ENCODE measurements at places on chromosomes 16 and 17.

DNA sequence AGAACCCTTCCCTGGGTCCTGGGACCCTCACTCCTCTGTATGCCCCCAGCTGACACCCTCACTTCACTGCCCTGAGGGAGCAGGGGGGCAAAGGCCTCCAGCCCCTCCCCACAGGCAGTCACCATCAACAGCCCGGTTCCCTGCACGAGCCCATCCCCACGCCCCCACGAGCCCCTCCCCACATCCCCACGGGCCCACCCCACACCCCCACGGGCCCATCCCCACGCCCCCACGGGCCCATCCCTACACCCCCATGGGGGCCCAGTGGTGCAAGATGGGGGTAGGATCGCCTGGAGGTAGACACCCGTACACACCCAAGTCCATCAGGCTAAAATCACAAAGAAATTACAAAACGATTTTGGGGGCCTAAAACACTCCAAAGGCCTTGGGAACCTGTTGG, 42.3 kb downstream of the LMF1 start:
- no peak for DNase-seq

DNA sequence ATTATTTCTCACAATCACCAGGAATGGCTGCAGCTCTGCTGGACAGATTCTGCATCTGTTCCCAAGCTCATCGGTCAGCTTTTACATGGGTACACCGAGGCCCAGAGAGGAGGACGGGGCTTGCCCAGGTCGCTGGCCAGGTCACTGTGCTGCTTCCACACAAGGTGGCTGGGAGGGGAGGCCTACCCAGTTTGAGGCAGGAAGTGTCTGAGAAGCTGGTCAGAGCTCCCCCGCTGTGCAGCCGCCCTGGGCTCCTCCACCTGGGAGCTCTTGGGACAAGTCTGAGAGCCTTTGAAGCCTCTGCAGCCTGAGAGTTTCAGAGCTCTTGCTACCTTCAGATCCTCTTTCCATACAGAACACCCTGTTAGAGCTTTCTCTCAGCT, 143.3 kb downstream of the CLEC16A start:
- no peak for DNase-seq

DNA sequence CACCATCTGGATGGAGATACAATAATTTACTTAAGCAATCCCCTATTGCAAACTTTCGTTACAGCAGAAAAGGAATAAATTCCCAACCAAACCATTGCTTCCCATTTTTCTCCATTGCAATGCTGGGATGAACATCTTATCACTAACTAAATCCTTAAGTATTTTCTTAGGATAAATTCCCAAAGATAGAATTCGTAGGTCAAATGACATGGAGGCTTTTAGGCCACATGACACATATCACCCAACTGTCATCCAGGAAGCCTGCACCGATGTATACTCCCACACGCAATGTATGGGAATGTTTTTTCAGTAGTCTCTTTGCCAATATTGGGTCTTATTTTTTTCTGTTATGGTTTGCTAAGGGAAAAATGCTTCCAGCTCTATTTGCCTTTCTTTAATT, 1.6 kb upstream of the TLCD2 start:
- no peak for DNase-seq

DNA sequence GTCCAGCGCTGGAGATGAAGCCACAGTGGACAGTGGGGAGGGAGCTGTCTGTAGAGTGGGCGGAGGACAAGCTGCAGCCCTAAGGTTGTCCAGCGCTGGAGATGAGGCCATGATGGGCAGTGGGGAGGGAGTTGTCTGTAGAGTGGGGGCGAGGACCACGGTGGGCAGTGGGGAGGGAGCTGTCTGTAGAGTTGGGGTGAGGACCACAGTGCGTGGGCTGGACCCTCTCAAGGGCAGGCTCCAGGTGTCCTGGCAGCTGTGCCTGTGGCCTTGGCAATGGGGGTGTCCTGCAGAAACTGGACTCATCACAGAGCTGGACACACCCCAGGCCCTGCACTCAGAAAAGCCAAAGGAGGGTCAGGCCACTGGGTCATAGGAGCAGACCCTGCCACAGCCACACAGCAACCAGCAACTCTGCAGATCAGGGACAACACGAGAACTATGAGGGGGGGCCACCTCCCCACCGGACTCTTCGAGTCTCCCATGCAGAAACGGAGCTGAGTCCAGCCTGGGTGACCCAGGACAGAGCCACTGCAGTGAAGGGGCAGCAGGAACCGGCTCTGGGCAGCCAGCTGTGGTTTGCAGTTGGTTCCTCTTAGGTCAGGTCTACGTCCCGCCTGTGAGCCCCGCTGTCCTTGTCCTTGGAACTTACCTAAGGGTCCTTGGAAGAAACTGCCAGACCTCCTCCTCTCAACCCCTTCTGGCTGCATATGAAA, 33.4 kb upstream of the CBFA2T3 start:
- DNase-seq = no peak

All from H1 (cell line).